ENCODE measurements at places on chromosomes 11 and 22. TPM values are rescaled to one million over a fixed set of nuclear protein-coding genes. Genes with fewer than 3 reads are reported as not detected.
A peak's percentile ranks its signal among the peaks of the same experiment; 100 is the strongest.

The RFPL3 gene
- total RNA-seq = not detected

DNA sequence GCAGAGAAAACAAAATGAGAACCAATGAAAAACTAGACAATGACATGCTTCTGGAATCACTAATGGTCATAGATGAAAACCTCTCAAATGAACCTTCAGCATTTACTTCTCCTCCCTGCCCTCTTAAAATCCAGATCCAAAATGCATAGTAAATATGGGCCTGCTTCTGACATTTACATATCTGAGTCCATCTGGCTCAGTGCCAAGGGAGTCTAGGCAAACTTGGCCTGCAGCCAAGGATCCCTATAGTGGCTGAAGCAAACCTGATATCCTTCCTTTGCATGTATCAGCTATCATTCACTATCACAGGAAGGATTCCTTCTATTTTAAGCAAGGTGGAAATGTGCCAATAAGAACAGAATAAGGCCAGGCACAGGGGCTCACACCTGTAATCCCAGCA, 104.8 kb downstream of the C11orf58 start:
- H3K27me3 ChIP-seq = no peaks in the 10 kb centered on the region
- H3K27ac ChIP-seq = no peak overlapping the region
- no peaks in the 10 kb centered on the region for H3K4me1 ChIP-seq
- H3K4me3 ChIP-seq = no peak overlapping the region
- DNase-seq = no peak

The FJX1 gene
- total RNA-seq = 19.2 TPM

The CLDN5 gene
- 41.0 TPM for total RNA-seq

- no peaks in the 10 kb centered on the region for H3K4me1 ChIP-seq
- H3K27me3 ChIP-seq = no peaks in the 10 kb centered on the region
- no peaks in the 10 kb centered on the region for H3K36me3 ChIP-seq
These were observed 368.7 kb upstream of the TENM4 start for GRCh38 chr11:79809487-79809886.

The PRR33 gene
- not detected for total RNA-seq

GRCh38 chr11:69394869-69395246, 86.6 kb upstream of the LINC01488 start:
- H3K27ac ChIP-seq = no peak overlapping the region
- H3K4me1 ChIP-seq = no peaks in the 10 kb centered on the region
- DNase-seq = no peak
- no peak overlapping the region for H3K4me3 ChIP-seq

The PLAAT4 gene
- 20.4 TPM for total RNA-seq

DNA sequence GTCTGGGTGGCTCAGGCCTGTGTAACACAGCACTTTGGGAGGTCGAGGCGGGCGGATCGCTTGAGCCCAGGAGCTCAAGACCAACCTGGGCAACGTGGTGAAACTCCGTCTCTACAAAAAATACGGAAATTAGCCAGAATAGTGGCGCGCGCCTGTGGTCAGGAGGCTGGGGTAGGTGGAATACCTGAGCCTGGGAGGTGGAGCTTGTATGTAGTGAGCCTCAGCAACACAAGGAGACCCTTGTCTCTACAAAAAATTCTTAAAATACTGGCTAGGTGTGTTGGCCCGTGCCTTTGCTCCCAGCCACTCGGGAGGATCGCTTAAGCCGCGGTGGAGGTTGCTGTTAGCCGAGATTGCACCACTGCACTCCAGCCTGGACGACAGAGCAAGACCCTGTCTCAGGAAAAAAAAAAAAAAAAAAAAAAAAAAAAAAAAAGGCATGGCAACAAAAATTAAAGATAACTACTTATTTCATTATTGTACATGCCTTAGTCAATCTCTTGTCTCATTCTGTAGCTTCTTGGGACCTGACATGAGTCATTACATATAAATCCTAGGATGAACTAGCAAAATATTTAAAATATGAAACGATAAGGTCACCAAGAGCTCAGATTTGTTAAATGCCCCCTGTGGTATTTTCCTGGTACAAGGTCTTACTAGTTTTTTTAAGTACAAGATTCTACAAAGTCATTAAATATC, 1.1 kb downstream of the TAF1D start:
- H3K36me3 ChIP-seq = peaks cover 14% of the 10 kb centered on the region
- no peaks in the 10 kb centered on the region for H3K27me3 ChIP-seq
- H3K4me1 ChIP-seq = peaks cover 56% of the 10 kb centered on the region
- H3K4me3 ChIP-seq = peak overlapping the region; percentile 82
- no peak for DNase-seq
- no peak overlapping the region for H3K27ac ChIP-seq

DNA sequence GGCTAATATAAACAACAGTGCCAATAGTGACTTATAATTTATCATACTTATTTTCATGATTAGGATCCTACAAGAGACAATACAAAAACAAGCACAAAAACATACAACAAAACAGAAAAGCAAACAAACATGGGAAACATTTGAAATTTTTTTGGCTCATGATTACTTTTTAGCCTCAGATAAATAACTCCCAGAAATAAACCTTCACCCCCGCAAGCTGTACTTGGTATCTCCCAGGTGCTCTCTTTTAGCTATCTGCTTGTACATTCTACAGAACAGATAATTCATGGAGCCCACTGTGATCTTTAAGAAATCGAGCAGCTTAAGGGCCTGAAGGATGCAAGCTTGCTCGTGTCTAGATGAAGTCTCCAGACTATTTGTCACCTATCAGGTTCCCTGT, 883 bp downstream of the NXPE4 start:
- no peak overlapping the region for H3K4me3 ChIP-seq
- no peaks in the 10 kb centered on the region for H3K36me3 ChIP-seq
- H3K27me3 ChIP-seq = no peaks in the 10 kb centered on the region
- no peaks in the 10 kb centered on the region for H3K4me1 ChIP-seq
- H3K27ac ChIP-seq = no peak overlapping the region
- no peak for DNase-seq

The CTTN gene
- total RNA-seq = 578 TPM

- no peak overlapping the region for H3K27ac ChIP-seq
- H3K4me1 ChIP-seq = no peaks in the 10 kb centered on the region
These were observed 175.7 kb downstream of the SWAP70 start for GRCh38 chr11:9839550-9839949.

DNA sequence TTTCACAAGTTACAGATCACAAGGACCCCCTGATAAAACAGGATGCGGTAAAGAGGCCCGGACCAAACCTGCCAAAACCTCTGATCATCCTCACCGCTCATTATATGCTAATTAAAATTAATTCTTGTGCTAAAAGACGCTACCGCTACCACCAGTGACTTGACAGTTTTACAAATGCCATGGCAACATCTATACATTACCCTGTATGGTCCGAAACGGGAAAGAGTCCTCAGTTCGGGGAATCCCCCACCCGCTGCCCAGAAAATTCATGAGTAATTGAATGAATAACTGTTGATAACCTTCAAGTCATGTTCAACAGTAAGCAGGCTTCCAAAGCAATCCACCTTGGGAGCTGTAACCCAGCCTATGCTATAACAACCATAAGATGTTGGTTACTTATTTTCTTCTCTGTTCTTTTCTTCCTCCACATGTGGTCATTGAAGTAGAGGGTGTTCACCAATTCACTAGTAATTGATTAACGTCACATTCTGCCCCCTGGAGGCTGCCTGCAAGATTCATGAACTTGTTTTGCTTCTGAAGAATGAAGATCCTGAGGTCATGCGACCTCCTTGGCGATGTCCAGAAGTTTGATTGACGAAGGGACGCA, 20.6 kb downstream of the APOBEC3H start:
- H3K36me3 ChIP-seq = no peaks in the 10 kb centered on the region
- no peaks in the 10 kb centered on the region for H3K27me3 ChIP-seq
- no peak overlapping the region for H3K4me3 ChIP-seq
- H3K27ac ChIP-seq = no peak overlapping the region
- H3K4me1 ChIP-seq = no peaks in the 10 kb centered on the region
- no peak for DNase-seq
